ENCODE measurements at places on chromosomes 4 and X. TPM values are rescaled to one million over a fixed set of nuclear protein-coding genes. Genes with fewer than 3 reads are reported as not detected.

GRCh38 chrX:41137589-41137988 lies 52.3 kb downstream of the USP9X start:
- peak; percentile 27 for DNase-seq

DNA sequence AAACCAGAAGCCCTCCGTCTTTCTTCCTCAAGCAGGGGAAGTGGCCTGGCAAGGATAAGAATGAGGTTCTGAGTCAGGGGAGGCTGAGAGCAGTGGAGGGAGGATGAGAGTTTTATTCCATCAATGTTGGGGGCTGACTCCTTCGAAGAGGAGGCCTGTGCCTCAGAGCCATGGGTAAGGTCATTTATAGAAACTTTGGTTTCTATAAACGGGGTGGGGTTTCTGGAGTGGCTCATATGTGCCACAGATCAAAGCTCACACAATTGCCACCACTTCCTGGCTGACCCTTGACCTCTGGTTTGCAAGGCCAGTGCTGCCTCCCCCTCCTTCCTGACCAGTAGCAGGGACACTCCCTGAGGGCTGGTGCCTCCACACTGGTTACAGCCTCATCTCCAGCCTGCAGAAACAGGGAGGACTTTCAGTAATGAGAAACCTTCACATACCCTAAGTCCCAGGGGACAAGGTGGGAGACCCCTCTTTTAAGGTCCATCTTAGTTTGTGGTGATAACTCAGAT lies 166.0 kb downstream of the PDGFRA start:
- no peak for DNase-seq

DNA sequence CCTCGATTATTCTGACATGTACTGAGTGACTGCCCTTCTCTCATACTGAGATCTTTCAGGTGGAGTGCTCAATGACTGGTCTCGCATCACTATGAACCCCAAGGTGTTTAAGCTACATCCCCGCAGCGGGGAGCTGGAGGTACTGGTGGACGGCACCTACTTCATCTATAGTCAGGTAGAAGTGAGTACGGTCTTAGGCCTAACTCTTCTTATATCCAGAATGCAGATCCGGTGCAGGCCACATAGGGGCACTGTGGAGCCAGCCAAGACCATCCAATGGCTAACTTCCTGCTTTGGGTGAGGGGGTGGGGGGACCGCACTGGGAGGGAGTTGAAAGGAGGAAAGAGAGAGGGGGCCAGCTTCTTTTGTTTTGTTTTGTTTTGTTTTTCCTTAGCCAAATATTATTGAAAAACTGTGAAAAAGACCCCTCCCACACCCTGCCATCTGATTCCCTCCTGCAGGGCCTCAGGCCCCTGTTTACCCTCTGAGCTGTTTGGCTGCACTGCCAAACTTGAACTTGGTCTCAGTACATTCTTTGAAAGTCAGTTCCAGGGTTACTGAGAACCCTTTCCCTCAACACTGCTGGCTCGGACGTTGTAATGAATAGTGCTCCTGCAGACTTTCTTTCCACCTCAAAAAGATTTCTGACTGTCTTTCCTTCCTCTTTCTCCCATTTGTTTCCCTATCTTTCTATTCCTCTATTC lies 16.2 kb downstream of the AWAT2 start:
- peak; percentile 64 for DNase-seq

The CPXCR1 gene
- total RNA-seq = not detected

The CORIN gene
- 0.03 TPM for total RNA-seq

- no peak for DNase-seq
These were observed 24.9 kb downstream of the AR start for GRCh38 chrX:67568769-67569168.

The HADH gene
- 10.4 TPM for total RNA-seq

The BGN gene
- not detected for total RNA-seq

- DNase-seq = no peak
These were observed 30.9 kb downstream of the QDPR start for GRCh38 chr4:17480955-17481354.

Data from SK-MEL-5 (cell line).